Fibroblast of skin of scalp (primary cell): ENCODE measurements at places on chromosomes 12 and 14.
A peak's percentile ranks its signal among the peaks of the same experiment; 100 is the strongest.

DNA sequence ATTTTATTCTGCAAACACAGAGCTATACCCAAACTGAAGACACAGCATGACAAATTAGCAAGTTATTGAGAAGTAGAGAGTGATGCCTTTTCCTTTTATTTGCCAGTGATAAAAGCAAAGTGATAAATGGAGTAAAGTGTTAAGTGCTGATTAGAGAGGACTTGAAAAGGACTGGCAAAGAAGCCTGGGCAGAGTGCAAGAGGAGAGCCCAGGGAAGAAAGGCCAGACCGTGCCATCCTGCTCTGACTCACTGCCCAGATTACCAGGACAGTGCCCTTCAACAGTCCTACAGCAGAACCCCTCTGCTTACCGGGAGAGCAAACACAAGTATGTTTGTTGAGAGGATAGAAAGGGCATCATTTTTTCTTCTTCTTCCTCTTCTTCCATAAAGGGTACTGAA lies 106.5 kb downstream of the ETV6 start:
- DNase-seq, result no peak

GRCh38 chr12:120586206-120586605 lies 5.0 kb upstream of the POP5 start:
- DNase-seq, result no peak

DNA sequence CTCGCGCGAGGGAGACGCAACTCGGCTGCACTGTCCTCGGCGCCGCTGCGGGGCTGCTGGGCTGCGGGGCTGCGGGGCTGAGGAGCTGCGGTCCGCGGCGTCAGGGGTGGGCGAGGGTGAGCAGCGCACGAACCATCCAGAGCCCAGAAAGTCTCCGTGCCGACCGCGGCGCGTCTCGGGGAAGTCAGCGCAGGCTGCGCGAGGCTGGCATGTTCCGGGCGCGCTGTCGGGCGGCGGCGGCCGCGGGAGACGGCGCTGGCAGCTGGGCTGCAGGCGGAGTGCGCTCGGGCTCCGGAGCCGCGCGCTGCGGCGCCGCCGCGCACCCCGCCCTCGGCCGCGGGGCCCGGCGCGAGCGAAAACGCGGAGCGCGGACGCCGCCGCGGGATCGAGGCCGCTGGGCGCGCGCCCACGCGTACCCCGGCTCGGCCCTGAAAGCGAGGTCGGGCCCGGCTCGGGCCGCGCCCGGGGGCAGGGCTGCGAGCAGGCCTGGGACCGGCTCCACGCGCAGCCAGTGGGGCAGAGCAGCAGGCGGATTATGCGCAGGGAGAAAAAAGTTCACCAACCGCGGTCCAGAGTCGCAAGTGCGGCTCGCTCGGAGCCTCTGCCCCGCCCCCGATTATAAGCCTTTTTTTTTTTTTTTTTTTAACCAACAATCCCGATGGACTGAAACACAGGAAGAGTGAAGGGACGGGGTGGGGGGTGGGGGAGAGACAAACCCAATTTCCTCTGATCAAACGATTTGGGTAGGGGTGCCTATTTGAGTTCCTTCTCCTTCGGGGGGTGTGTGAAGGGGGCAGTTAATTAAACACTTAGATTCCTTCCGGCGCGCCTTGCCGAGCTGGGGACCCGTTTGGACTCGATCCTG lies at the start of gene PRICKLE1:
Gene PRICKLE1, minus strand, starts transcription at position 282 of the 865 bp plus-strand sequence. CDS start 117,230 bp downstream, outside the sequence.
- DNase-seq, result peak; percentile 62

DNA sequence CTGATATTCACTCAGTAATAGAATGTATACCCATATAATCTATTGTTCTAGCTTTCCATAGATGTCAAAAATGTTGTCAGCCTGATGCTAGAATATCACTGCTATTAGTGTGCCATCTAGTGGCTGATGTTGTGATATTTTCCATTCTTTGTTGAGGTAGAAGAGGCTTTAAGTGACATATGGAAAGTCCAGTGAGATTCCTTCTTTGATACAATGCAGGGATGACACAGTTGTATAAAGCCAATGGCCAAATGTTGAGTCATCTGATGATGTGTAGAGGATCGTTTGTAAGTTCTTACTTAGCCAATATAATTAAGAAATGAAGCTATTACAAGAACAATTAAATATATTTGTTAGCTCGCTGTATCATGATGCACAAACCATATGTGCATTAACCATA lies 58.1 kb upstream of the PCED1B start:
- DNase-seq, result peak; percentile 90

- no peak for DNase-seq
Observed at GRCh38 chr12:106098691-106099200, 40.0 kb downstream of the NUAK1 start.

- DNase-seq, result peak; percentile 82
Observed at GRCh38 chr12:104215638-104216297, at the start of gene TXNRD1. Gene TXNRD1 (plus strand): TSS chr12:104215779. CDS start chr12:104215803, 24 bp downstream.

DNA sequence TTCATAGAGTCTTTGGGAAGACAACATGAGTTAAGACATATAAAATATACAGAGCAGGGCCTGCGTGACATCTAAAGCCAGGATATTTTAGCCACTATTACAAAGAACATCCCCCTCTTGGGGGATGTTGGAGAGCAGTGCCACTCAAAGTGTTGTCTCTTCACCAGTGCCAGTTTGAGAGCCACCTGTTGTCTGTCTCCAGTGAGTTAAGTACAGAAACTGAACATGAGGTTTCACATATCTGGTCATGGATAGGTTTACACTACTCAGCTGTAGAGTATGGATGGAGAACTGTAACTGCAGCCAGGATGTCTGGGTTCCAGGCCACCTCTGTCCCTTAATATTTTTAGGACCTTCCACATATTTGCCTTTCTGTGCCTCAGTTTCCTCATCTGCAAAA lies 39.1 kb downstream of the RNFT2 start:
- DNase-seq, result no peak

GRCh38 chr14:52051871-52052270 lies 17.0 kb downstream of the NID2 start:
- peak; percentile 91 for DNase-seq

DNA sequence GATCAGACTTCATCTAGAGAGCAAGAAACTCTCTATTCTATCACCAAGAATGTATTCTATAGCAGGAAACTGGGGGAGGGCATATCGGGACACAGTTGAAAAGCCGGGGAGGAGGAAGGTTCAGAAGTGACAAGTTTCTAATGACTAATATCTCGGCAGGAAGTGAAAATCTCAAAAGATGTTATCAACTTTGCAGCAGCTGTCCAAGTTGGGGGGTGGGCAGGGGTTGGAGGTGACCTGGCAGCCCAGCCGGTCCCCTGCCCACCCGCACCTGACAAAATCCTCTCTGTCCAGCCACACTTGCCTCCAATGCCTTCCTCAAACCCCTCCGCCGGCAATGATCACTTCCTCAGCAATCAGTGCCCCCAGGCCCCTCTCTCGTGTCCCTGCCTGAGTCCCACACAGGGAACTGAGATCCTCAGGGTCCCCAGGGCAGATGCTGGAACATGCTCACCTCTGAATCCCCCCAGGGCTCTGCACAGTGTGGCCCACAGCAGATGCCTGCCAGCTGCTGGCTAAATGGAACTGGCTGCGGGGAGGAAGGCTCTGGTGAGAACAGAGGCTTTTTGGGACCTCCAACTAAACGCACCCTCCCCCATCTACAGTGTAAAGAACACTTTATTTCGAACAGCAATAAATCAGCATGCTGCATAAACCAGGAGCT lies 43.9 kb downstream of the CCDC88C start:
- DNase-seq, result peak; percentile 11

- peak; percentile 55 for DNase-seq
Observed at GRCh38 chr12:127925971-127926370, 341.0 kb upstream of the TMEM132C start.

GRCh38 chr14:100586403-100587085 lies 673 bp downstream of the BEGAIN start:
- no peak for DNase-seq
